ENCODE measurements at places on chromosomes 5 and 9.

DNA sequence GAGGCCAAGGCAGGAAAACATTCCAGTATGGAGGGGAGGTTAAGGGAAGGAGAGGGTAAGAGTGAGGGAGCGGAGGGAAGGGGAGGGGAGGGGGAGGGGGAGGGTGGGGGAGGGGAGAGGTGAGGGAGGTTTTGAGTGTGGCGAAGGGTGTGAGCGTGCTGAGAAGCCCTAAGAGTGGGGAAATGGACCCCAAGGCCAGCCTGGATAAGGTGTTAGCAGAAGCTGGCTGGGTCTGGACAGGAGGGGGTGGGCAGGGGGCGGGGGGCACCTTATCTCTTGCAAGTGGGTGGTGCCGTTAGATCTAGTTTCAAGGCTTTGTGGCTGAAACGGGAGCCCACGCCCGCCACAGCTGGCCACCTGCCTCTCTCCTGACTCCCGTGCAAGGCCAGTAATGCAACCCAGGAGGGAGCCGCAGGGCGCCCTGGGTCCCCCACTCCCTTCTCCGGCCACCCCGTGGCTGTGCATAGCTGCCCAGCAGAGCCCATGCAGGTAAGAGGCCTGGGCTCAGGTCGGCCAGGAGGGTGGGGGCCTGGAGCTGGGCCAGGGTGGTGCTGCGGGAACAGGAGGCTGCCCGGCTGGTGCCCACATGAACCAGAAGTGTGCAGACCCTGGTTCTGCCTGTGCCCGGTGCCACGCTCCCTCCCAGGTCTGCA, 677 bp downstream of the RNF224 start:
- DNase-seq = no peak

DNA sequence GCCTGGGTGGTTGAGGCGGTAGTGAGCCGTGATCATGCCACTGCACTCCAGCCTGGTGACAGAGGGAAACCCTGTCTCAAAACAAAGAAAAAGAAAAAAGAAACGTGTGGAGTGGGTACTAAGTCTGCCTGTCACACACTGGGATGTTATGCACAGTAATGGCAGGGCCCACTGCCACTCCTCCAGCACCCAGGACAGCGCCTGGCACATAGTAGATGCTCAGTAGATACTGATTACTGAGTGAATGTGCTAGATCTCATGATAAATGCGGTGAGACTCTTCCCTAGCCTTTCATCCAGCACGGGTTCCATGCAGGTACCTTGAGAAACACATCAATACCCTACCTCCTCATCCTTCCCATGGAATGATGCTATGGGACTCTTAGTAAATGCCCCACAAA, 87.4 kb upstream of the HSPA9 start:
- DNase-seq = no peak

DNA sequence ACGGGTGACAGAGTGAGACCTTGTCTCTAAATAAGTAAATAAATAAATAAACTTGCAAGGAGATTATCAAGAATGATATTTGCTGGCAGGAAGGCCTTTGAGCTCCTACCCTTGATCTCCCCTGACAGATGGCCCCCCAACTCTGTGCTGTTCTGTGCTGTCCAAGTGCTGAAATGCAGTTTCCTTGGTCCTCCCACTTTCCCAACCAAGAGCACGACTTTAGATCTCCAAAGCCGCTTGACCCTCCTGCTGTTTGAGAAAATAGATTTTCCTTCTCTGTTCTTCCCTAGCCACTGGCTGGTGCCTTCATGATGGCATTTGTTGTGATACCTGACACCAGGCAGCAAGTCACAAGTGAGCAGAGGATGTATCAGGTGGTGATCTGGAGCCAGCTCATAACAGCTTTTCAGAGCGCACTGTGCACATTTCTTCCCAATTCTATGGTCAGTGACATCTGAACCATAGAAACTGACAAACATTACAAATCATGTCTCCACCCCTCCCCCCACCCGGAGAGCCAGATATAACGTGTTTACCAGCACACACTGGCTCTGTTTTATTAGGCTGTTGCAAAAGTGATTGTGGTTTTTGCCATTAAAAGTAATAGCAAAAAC, 80.0 kb upstream of the PUM3 start:
- DNase-seq = no peak

DNA sequence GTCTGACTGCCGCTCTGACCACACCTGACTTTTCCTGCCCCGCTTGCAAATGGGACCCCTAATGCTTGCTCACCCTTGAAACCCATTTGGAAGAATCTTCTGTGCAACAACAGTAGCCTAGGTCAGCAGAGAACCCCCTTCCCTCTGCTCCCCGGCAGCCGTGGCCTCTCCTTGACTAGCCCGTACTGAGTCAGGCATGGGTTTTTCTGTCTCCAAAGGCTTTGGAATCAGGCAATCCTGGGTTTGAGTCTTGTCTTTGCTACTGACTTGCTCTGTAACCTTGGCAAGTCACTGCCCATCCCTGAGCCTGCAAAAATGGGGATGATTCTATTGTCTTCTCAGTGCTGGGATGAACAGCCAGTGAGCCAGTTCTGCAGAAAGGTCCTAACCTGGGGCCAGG, 135.4 kb downstream of the RGS3 start:
- DNase-seq = no peak

GRCh38 chr5:86979811-86980411, 287.8 kb upstream of the RASA1 start:
- DNase-seq = no peak

Data from activated naive CD4-positive, alpha-beta T cell (primary cell).